ENCODE measurements at places on chromosomes 6 and 20. TPM values are rescaled to one million over a fixed set of nuclear protein-coding genes. Genes with fewer than 3 reads are reported as not detected.

DNA sequence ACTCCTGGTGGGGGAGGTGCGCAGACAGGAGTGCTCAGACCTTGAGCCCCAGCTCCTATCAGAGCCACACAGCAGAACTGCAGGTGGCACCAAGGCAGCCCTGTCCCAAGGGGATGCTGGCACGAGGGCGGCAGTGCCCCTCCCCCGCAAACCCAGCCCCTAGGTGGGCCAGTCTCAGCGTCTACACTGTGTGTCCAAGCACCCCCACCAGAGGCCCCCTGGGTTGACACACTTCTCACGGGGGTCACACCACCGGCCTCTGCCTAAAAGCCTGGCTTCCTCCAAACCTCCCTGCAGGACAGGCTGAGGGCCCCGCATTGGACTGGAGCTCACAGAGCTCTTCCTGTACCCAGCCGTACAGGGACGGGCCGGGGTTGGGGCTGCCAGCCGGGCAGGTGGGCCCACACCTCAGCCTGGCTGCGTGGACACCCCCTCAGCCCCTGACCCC, 8.1 kb downstream of the SLC2A4RG start:
- no peak for DNase-seq

DNA sequence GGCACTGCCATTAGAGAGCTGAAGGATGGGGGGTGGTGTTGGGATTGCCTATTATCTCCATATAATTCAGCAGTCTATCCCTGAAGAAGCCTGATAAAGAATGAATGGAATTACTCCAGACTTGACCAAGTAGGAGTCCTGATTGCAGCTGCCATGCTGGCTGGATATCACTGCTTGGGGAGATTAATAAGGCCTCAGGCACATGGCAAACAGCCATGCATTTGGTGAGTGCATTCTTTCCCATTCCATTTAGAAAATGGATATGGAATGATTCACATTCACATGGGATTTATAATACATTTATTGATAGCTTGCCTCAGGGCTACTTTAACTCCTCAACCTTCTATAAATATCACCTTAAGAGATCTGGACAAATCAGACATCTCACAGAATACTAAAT, 49.6 kb upstream of the HLA-A start:
- no peak for DNase-seq

GRCh38 chr6:142478117-142478516, 176.3 kb downstream of the ADGRG6 start:
- peak; percentile 74 for DNase-seq

GRCh38 chr6:106027758-106028157, 58.4 kb upstream of the PRDM1 start:
- DNase-seq = no peak

- no peak for DNase-seq
Observed at GRCh38 chr6:137105375-137105774, 60.6 kb upstream of the IL20RA start.

DNA sequence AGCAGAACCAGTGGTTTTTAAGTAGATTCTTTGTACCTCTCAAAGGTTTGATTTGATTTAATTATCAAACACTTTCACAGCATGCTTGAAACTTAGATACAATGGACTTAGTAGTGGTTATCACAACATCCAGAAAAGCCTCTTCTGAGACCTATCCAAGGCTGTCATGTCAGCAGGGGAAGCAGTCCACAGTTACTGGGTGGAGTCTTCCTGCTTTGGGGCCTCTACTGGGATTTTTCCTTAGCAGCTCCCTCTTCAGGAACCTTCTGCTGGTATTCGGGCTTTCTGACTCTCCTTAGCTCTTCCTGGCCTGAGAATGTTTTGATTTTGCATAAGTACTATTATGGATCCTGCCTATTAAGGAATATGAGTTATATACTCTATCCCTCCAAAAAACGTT, 36.0 kb downstream of the ARFGEF2 start:
- DNase-seq = no peak

- no peak for DNase-seq
Observed at GRCh38 chr20:24961384-24962181, 12.5 kb downstream of the CST7 start.

- peak; percentile 94 for DNase-seq
Observed at GRCh38 chr20:1423625-1424106, 30.8 kb upstream of the FKBP1A start.

- DNase-seq = no peak
Observed at GRCh38 chr6:548517-548916, 108.4 kb downstream of the HUS1B start.

- DNase-seq = peak; percentile 68
Observed at GRCh38 chr6:106182455-106182854, 96.3 kb downstream of the PRDM1 start.

DNA sequence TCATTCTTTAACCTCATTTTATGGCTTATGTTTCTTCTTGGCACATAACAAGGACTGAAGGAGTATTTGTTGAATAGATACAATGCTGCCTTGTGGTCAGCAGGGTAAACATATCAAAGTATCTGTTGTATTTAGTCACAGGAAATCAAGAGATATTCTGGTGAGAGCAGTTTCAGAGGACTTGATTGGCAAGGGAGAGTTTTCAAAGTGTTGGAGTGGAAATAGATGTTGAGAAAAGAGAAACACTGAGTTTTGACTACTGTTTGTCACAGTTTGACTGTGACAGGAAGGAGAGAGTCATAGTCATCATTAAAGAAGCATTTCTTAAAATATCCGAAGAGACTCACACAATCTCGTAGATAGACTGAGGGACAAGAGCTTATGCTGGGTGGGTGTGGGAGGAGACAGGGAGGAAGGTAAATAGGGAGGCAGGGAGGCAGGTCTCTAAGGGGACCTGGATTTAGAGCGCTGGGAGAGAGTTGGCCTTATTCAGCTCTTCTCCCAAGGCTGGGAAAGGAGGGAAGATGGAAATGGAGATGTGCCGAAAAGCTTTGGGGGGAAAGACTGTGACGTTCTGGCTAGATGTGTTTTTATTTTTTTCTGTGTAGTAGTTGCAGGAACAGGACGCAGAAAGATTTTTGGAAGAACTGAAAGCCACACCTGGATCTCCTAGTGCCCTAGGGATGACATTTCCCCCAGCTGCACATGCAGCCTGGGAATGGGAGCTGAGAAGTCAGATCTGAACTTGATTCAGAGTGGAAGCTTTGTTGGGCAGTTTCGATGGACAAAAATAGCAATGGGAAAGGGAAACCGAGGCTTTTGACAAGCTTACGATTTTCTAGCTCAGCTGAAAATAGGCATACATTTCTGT, 65.0 kb upstream of the IFNGR1 start:
- no peak for DNase-seq

DNA sequence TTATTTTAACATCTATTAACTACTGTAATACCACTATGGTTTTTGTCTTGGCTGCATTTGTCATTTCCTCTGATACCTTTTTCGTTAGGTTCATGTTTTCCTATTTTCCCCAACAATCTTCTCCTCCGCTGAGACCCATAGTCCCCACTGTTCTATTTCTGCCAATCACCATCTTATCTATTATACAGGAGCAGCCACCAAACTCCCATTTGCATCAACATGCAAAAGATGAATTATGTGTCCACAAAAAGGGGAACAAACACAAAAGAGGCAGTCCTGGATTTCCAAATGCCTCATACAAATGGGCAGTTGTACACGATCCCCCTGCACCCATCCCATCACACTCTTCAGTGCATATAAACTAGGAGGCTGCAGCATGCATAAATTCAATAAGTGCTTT, 121.7 kb upstream of the MYLIP start:
- no peak for DNase-seq

- no peak for DNase-seq
Observed at GRCh38 chr20:63317061-63317460, 24.1 kb downstream of the COL20A1 start.

DNA sequence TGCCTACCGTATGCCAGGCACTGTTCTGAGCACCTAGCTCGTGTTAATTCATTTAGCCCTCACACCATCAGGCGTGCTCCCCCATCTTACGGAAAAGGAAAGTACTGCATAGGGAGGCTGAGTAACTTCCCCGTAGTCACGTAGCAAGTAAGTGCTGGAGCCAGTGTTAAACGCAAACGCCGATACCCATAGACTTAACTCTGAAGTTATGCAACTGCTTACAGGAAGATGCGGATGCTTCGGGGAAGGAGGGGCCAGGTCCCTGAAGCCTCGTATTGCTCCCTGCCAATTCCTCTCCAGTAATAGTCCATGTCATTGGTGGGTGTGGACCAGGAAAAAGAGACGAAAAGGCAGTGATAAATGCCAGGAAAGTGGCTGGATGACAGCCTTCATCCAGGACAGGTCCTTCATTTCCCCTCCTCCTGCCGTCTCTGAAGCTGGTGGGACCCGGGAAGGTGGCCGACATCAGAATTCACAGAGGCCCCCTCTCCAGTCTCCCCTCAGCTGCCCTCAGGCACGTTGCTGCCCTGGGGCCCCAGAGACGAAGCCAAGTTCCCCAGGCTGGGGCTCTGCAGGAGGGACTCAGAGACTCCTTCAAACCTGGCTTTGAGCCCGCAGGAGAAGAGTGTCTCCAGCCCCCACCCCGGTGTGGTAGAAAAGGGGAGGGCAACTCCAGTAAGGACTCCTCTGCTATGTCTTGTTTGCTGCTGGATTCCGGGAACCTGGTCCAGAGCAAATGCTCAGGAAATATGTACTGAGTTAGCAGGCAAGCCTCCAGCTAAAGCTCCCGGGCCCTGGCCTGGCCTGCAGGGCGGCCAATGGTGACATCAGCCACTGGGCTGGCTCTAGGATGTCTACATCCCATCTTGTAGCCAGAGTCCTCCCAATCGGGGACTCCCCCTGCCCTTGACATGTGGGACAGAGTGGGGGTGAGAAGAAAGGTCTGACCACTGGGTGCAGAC, 37.8 kb downstream of the RAB44 start:
- DNase-seq = no peak

- no peak for DNase-seq
Observed at GRCh38 chr20:3577366-3577765, 85.8 kb downstream of the GFRA4 start.

Gene GRIK2
- 0.88 TPM for total RNA-seq

GRCh38 chr20:62887152-62887859, 25.7 kb upstream of the TCFL5 start:
- DNase-seq = peak; percentile 98

GRCh38 chr6:20605581-20605980, 71.3 kb downstream of the CDKAL1 start:
- peak; percentile 16 for DNase-seq

- no peak for DNase-seq
Observed at GRCh38 chr6:46013639-46014038, 2.0 kb downstream of the CLIC5 start.

- no peak for DNase-seq
Observed at GRCh38 chr20:58996226-58996611, 10.8 kb downstream of the CTSZ start.

DNA sequence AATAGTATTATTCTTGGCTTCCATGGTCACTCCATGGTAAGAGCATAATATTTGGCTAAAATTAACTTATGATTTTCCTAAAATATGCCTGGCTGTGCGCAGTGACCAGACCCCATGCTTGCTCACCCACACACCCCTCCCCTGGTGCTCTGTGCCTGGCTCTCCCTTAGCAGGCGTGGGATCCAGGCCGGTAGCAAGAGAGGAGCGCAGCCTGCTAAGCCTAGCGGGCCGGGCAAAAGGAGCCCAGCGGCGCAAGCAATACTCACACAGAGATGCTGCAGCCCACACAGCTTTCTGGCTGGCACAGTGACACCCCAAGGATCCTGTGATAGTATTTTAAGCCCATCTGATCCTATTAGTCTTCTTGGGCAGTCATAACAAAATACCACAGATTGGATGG, 79.8 kb upstream of the EYS start:
- no peak for DNase-seq

Data from RPMI7951 (cell line).